ENCODE measurements at places on chromosomes 5 and 9.

GRCh38 chr5:127326976-127327755 lies 36.6 kb downstream of the MEGF10 start:
- no peak for DNase-seq

DNA sequence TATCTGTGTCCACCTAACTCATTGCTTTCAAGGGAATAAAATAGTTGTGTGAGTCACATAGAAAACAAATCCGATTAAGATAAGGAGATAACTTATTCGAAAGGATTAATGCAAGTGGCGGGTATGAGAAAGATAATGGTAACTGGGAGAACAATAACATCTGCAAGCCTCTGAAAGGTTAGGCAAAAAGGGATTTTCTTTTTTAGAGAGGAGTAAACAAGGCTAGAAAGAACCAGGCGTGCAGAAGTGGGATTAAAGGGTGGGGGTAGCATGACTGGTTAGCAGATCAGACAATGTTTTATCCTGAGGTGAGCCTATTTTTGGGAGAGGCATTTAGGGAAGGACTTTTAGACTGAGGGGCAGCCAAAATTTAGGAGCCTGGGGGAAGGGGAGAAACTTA lies 34.7 kb upstream of the JMY start:
- DNase-seq = no peak

GRCh38 chr9:87498046-87498810 lies 561 bp downstream of the DAPK1 start:
- no peak for DNase-seq

- peak; percentile 38 for DNase-seq
Observed at GRCh38 chr9:5976674-5977397, 38.6 kb downstream of the RANBP6 start.

- DNase-seq = no peak
Observed at GRCh38 chr9:92422611-92423338, 1.5 kb downstream of the OMD start.

DNA sequence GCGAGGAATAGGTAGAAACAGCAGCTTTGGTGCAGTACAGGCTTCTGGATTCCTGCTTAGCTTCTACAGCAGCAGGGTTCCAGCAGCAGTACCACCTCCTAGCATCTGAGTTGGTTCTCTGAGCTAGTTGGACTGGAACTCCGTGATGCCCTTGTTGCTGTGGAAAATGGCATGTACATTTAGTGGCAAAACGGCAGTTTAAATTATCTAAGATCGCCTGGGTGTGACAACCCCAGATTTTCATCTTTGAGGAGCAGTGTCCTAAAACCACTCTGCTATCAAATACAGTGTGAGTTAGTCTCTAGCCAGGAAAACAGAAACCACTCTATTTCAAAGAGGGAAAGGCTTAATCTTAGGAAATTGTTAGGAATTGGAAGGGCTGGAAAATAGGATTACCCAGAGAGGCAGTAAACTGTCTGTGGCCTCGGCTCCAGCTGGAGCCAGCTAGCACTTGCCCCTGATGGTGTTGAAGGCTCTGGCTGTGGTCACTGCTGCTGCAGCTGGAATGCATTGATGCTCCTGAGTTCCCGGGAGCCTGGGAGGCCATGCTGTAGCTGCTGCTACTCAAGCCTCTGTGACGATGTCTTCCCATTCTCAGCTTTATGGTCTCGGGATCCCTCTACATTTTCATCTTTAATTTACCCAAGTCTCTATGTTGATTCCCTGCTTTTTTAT lies 29.4 kb downstream of the RAD23B start:
- no peak for DNase-seq

DNA sequence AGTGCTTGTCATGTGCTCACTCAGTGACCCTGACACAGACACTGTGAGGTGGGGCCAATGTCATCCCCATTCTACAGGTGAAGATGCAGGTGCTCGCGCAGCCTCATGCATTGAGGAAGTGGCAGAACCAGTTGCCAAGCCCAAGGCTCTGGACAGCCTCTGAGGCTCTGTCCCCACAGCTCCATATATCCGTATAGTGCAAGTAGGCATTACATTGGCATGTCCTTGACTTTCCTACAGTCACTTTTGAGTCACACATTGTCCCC lies 58.8 kb upstream of the ANGPTL2 start:
- no peak for DNase-seq

DNA sequence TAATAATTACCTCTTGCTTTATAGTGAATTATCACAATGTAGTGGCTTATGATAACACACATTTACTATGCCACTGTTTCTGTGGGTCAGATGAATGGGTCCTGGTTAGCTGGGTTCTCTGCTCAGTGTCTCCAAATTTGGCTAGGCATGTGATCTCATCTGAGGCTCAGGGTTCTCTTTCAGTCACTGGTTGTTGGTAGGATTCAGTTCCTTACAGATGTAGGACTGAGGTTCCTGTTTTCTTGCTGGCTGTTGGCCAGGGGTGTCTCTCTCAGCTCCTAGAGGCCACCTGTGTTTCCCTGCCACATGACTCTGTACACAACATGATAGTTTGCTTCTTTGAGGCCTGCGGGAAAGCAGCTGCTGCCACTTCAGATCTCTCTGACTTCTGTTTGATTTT lies 7.1 kb downstream of the NFX1 start:
- peak; percentile 7 for DNase-seq

DNA sequence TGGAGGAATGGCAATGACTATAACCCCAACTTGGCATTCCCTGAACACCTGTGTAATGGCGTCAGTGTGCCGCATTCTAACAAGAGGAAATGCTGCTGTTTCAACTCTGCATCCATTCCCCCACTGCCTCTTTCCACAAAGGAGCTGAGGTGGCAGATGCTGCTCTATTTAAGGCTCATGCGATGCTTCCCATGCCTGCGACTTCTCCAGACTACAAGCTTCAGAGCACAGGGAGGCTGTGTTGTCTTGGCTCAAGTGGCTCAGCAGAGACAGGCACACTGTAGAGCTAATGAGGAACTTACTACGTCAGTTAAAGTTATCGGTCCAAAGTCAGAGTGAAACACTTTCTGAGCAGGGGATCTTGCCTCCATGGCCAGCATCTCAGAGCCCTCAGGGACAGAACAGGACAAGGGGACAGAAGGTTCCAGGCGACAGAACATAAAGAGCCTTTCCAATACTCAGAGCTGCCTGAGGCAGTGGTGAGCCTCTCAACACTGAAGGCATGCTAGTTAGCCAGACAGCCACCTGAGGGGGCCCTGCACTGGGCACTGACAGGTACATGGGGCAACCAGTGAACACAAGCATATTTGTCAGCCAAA lies 21.8 kb downstream of the TNIP1 start:
- DNase-seq = peak; percentile 74

DNA sequence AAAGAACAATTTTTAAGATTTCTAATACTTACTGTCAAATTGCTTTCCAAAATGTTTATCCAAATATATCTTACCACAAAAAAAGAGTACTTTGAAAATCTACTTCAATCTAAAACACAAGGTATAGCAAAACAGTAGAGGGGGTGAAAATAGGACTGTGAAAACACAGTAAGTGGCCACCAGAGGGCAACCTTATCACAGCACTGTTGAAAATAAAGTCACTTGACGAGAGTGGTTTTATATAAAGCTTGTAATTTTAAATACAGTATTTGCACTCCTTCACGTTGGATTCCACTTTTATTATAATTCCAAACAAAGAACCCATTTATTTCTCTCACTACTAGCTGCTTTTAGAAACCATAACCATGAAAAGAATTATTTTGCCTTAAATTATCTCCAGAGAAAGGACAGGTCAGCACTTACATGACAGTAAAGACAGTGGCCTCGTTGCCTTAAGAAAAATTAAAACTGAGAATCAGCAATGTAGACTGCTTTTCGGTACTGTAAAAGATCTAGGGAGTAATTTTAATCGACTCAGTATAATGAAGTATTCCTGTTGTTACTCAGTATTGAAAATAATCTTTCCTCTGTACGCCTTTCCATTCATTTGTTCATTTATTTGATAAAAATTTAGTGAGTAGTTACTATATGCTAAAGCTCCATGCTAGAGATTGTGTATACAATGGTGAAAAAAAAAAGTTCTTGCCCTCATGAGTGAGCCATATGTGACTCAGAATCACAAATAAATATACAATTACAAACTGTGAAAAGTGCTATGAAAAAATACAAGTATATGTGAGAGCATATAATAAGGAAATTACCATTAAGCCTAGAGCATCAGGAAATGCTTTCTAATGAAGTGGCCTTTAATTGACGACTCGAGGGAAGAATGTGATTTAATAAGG lies 40.0 kb upstream of the CDK5RAP2 start:
- peak; percentile 70 for DNase-seq

DNA sequence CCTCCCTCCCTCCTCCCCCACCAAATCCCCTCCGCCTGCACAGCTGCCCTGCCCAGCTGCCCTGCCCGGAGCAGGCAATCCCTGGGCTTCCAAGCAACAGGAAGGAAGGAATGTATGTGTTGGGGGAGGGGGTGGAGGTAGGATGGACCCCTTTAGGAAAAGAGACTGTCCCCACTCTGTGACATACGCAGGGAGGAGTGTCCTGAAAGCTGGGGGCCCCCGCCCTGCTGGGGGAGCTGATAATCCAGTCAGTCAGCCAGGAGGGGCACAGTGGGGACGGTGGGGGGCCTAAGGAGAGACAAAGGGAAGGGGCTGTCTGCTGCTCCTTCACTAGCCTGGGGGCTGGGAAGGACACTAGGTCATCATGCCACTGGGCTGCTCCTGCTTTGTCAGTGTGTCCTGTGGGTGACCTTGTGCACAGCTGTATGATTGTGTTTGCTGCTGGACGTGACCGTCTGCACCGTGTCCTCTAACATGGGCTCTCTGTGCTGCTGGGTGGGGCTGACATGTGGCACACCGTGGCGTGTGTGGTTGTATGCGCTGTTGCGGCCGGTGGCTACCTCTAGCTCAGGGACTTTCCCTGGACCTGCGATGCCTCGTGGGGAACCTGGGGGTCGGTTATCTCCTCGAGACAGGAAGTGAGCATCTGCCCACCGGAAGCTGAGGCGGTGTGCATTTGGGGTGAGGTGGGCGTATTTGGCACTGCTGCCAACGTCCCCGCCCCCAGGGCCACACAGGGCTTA lies 3.0 kb downstream of the N4BP3 start:
- DNase-seq = no peak

DNA sequence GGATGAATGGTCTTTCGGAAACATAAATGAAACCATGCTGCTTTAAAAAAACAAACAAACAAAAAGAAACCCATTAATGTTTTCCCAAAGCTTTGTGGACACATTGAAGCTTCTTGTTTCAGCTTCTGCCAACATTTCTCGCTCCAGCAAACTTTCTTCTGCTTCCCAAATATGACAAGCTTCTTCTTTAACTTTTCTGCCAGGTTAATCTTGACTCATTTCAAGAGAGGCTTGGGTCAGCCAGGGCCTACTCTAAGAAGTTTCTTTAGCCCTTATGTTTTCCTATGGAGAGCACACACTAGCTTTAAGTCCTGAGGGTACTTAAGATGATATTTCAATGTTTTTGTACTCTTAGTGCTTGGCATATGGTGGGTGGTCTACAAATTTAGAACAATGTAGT lies 6.1 kb downstream of the ANXA1 start:
- no peak for DNase-seq

DNA sequence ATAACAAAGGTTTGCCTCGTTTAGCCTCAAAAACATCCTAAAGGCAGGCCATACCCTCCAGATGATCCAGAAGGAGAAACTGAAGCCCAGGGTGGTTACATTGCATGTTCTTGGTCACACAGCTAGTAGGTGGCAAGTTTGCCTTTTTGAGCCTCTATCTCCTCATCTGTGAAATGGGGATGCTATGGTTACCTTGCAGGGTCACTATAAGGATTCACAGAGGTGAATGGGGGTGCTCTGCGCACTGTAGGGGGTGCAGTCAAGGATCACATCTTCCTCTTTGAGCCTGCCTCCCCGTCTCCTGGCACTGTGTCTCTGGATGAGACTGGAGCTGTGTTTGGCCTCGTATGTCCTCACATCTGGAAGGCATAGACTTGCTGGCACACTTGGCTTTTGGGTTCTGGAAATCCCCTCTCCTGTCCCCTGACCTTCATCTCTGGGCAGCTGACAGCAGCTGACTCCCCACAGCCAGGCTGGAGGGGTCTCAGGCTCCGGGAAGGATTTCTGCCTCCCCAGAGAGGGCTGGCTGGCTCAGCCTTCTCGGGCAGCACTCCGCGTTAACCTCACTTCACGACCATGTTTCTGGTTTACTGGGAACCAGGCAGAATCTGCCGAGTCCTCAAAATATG lies 167.7 kb downstream of the RGS3 start:
- no peak for DNase-seq
